ENCODE measurements at places on chromosomes 11 and 22.

DNA sequence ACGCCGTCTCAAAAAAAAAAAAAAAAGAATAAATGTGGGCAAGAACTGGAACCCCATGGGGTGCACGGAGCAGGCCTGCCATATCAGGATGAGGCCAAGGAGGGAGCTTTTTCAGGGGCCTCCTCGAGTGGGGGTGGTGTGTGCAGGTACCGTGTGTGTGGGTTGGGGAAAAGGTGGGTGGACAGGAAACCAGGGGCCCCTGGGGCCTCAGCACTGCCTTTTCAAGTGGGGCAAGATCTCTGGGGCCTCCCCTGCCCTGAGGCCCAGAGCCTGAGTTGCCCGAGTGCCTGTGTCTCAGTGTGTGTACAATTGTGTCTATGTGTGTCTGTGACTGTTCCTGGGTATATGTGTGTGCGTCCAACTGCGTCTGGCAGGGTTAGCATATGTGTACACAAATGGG is 23.8 kb downstream of the TEF start:
- no peak for DNase-seq

GRCh38 chr11:131404010-131404409 is 33.6 kb downstream of the NTM start:
- no peak for DNase-seq

- DNase-seq: no peak
These were observed 112.5 kb downstream of the KIAA1671 start for GRCh38 chr22:25064894-25065560.

- no peak for DNase-seq
These were observed 451.3 kb downstream of the OPCML start for GRCh38 chr11:133081020-133081419.

DNA sequence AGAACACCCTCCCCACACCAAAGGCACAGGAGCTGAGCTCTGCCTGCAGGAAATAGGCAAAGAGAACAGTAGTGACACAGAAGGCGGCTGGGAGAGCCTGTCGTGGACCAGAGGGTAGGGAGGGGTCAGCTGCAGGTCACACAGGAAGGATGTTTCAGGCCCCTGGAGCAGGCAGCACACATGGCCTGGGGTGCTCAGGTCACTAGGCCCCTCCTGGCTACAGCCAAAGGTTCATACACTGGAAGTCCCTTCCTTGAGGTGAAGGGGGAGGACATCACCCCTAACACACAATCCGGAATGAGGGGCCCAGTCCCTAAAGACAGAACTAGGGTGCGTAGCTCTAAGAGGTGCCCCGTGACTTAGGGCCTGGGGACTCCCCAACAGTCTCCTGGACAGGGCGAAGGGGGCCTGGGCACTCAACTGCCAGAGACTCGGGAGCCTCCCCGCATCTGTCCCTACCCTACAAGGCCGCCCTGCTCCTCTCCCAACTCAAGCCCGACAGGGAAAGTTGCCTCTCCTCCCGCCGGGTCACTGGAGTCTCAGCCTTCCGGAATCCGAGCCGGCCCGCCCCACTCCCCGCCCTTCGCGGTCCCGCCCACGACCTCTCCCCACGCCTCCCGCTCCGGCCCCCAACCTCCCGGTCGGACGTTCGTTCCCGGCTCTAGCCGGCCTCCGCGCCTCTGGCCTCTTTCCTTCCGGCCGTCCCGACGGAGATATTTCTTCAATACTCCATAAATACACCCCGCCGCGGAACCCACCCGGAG is at the start of gene CYB5R2:
Gene CYB5R2 (minus strand): TSS at position 541 of the 764 bp plus-strand sequence. CDS start 675 bp downstream, outside the sequence.
- DNase-seq: no peak

DNA sequence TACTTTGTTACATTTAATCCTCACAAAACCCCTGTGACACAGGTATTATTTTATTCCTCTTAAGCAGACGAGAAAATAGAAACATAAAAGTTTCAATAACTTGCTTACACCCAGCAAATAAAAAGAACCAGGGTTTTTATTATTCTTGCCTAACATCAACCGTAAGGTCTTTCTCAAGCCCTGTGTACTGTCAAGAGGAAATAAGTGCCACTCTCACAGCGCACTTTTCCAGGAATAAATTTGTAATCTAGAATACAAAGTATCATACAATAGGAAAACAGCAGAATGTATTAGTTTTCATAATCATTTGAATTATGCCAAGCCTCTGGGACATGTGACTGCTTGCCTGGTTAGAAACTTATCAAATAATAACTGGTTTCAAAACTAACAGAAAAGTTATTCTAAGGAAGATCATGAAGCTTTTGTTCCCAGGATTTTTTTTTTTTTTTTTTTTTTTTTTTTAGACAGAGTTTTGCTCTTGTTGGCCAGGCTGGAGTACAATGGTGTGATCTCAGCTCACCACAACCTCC is 7.4 kb downstream of the CCDC34 start:
- DNase-seq: no peak

- no peak for DNase-seq
These were observed 30.6 kb downstream of the MMP13 start for GRCh38 chr11:102924851-102925380.

GRCh38 chr11:87662287-87662686 is 513.0 kb downstream of the RAB38 start:
- no peak for DNase-seq

- DNase-seq: no peak
These were observed 5.3 kb downstream of the PICALM start for GRCh38 chr11:86063536-86063935.

GRCh38 chr11:105720096-105720495 is 110.2 kb downstream of the GRIA4 start:
- DNase-seq: no peak

DNA sequence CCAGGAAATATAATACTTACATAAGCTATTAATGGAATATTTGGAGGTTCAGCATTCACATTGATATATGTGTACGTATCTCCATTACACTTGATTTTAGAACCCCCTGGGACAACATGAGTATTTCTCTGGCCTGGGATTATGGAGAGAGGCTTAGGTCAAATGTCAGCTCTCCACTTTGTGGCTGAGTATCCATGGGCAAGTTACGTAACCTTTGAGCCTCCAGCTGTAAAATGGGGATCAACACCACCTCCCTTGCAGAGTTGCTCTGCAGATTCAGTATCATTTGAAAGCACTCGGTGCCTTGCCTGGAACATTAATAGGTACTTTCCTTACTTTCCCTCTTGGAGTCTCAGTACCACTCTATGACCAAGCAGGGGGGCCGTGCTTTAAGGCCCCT is 33.2 kb downstream of the C22orf31 start:
- no peak for DNase-seq

- no peak for DNase-seq
These were observed 68.2 kb downstream of the EMSY start for GRCh38 chr11:76512851-76513653.

GRCh38 chr11:94112206-94112953 is 16.3 kb upstream of the PANX1 start:
- DNase-seq: no peak

GRCh38 chr22:27370987-27371386 is 430.6 kb downstream of the MN1 start:
- no peak for DNase-seq

- no peak for DNase-seq
These were observed 919.1 kb downstream of the TBC1D22A start for GRCh38 chr22:47681411-47682165.
